ENCODE measurements at places on chromosomes 5 and 9.

DNA sequence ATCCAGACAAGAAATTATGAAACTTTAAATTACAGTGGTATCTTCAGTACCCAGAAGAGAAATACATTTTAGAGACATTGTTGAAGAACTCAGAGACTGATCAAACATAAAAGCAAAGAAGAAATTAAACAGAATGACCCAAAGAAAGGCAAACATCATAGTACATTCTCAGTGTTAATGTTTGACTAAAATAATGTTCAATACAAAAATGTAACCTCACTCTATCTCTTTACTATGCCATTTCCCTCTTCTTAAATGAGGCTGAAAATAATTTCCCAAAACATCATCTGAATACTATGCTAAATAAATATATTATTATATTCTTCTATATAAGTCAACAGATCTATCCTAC lies 22.8 kb downstream of the TMEM161B start:
- no peak for DNase-seq

GRCh38 chr9:111298731-111299598 lies 31.1 kb downstream of the OR2K2 start:
- DNase-seq: no peak

- no peak for DNase-seq
Measured at GRCh38 chr9:7370381-7370780, 429.2 kb downstream of the DMAC1 start.

- no peak for DNase-seq
Measured at GRCh38 chr5:134097211-134097749, 17.2 kb upstream of the TCF7 start.

- DNase-seq: no peak
Measured at GRCh38 chr9:96818533-96818932, 35.8 kb downstream of the ZNF782 start.

DNA sequence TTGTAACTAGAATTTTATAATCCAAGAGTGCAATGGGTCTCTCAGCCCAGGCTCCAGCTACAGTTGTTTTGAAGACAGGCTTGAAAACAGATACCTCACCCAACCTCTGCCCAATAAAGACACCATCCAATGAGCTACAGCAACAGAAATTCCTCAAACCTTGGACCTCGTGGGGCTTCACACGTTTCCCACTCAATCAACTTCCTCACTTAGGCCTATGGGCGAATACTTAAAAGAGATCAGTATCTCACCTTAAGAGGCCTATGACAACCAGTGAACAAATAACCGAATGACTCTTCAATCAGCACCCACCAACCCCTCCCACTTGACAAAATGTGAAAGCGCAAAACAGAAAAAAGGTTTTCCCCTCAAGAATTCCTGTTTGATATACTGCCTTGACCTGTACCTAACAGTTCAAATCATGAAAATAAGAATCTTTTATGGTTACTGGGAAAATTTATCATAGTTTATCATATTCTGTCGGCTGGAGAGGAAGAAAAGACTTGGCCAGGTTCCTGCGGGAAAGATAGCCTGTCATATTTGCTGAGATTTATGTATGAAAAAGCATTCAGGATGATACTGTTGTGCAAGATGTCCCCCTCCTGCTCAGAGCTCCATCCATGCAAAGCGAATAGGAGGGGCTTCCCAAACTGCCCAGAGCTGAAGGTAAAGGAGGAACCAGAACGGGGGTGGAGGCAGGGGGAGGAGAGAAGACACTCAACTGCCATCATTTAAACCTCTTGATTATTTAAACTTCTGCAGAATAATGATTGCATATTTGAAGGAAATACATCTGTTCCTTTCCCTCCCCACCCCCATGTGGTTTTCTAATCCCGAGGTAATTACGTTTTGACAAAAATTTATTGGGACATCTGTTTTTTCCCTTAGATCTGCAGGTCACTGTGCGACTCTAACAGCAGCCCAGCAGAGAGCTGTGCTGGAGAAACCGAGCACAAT lies 256.3 kb downstream of the NFIB start:
- DNase-seq: no peak

DNA sequence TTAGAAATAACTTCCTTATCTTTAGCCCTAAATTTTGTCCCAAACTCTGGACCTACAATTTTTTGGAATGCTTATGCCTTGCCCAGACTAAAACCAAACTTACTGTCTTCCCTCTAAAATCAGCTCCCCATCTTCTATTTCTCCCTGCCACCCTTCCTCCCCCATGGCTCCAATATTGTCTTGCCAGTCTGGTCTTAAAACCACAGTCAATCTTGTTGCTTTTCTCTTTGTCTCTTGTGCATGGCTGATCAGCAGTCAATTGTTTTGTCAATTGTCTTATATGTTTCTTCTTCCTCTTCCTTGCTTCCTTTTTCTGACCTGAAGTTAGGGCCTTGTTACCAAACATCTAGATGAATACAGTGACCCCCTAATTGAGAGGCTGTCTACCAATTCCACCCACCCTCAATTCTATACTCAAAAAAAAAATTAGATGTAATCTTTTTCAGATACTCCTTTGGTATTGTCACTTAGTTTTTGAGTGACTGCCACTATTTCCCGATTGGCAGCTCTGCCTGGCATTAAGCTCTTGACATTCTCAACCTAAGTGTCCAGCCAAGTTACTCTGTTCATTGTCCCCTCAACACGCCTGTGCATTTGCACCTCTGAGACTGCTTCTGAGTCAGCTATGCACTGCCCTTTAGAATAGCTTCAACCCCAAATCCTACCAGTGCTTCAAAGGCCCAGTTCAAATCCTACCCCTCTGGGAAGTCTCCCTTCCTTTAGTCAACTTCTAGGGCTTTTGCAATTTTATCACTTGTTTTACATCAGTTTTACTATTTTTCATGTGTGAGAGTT lies 2.5 kb downstream of the PDCD1LG2 start:
- no peak for DNase-seq

GRCh38 chr9:88971131-88971960 lies 19.9 kb upstream of the S1PR3 start:
- DNase-seq: no peak

GRCh38 chr5:143316844-143317631 lies 86.4 kb downstream of the NR3C1 start:
- DNase-seq: no peak

DNA sequence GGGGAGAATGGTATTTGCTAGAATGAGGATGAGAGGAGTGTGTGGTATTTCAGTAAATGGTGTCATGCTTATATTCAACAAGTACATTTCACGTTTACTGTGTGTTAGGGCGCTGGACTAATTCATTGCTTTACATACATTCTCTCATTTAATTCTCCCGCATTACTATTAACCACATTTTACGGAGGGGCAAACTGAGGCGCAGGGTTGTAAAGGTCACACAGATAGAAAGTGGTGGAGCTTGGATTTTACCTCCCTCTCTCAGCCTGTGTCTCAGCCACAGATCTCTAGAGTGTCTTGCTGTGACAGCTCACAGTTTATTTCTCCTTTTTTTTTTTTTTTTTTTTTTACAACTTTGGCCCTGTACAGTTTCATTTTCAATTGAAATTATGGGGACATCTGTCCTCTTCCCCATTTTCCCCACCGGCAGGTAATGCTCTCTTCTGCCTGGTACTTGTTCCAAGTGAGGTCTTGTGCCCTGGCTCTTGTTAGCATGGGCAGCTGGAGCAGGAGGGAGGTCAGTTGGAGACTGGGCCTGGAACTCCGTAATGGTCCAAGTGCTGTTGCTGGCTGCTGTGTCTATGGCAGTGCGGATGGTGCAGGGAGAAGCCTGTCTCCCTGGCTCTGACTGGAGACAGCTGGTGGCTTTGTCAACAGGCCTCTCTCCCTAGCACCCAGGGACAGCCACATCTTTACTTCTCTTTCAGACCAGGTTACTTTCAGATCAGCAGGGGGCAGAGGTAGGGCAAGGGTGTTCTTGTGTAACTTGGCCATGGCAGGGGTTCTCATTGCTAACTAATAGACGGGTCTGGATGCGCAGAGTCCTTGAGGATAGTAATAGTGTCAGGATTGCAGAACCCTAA lies 20.5 kb upstream of the NDST1 start:
- DNase-seq: no peak

DNA sequence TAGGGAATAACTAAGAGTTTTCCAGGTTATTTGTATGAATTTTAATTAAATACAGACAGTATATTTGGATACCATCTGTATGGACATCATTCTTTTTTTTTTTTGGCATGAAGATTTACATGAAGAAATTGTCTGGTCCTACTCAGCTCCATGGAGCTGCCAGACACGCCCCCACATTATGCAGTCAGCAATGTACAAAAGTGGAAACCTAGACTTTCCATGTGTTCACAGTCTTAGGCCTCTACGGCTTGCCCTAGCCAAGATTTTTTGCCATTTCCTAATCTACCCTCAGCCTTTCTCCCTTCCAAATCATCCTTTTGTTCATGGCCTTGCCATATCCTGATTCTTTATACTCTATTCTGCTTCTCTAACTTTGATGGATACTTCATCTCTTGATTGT lies 207.1 kb downstream of the SGCD start:
- DNase-seq: no peak

DNA sequence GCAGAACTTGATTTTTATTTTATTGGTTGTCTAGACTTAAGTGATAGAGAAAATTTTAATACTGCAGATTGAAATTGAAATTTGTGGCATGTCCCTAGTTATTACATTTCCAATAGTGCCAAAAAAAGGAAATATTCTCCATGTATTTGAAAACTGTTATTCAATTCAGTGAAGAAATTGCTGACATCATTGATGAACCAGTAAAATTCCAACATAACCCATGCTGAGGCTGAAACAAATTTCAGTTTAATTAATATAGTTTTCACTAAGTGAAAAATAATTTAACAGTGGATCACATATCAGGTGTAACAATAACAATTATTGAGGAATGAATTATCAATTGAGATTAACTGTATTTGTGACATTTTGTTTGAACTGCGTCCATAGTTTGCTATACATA lies 38.7 kb downstream of the LURAP1L start:
- DNase-seq: no peak

- DNase-seq: peak; percentile 45
Measured at GRCh38 chr5:181217111-181217802, 5.8 kb upstream of the TRIM41 start.

GRCh38 chr9:91285729-91286353 lies 75.9 kb downstream of the AUH start:
- DNase-seq: no peak

GRCh38 chr5:110757118-110757729 lies 18.4 kb downstream of the SLC25A46 start:
- DNase-seq: no peak

DNA sequence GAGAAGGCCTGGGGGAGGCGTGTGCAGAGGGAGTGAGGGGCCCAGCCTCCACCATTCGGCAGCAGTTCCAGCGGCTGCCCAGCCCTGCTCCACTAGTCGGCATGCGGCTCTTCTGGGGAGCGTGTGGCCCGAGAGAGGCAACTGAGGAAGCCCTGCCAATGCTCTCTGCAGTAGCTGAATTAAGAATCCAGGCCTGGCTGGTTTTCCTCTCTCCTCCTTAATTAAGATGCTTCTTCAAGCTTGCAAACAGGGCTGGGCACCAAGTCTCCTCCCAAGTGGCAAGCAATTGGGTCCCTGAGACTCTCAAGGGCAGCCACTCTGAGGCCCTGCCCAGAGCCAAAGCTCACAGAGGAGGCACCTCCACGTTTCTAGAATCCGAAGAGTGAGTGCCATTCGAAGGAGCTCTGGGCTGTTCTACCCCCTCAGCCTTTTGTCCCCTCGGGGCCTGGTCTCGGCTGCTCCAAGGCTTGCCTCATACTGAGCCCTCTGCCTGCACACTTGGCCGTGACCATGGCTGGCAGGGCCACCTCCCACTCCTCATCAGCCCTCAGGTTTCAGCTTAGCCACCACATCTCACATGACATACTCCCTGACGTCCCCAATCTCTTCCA lies 75.4 kb upstream of the LRRTM2 start:
- DNase-seq: no peak

DNA sequence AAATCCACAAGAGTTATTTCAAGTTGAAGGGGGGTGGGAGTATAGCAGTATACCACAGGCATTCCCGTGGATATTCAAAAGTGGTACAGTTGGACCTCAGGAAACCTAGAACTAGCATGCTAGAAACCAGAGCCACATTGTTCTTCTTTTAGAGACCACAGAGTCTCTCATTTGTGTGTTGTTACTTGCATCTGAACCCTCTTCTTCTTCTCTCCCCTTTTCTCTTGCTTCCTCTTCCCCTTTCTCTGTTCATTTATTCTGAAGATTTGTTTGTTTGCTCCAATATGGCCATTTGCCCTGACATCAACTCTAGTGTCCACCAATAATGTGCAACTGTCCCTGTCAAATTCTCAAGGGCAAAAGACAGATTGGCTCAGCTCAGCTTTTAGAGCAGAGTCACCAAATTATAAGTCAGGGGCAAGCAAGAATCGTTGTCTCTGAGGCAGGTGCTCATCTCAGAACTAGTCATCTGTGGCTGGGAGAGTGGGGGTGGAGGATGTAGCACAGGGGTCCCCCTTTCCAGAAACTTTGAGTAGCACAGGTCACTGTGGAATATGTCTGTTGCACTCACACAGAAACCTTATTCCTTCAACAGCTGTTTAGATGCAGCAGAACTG lies 321.1 kb downstream of the ARRDC3 start:
- DNase-seq: no peak

GRCh38 chr5:76252437-76252836 lies 150.6 kb upstream of the IQGAP2 start:
- no peak for DNase-seq
